ENCODE measurements at places on chromosomes 12 and 14.

GRCh38 chr12:112130441-112130998 is 5.2 kb downstream of the TRAFD1 start:
- peak; percentile 81 for DNase-seq

- no peak for DNase-seq
Measured at GRCh38 chr12:79595273-79595672, 95.5 kb downstream of the PAWR start.

GRCh38 chr12:121753844-121754264 is 39.6 kb downstream of the RHOF start:
- DNase-seq: no peak

- no peak for DNase-seq
Measured at GRCh38 chr14:31842899-31843298, 234.2 kb upstream of the ARHGAP5 start.

DNA sequence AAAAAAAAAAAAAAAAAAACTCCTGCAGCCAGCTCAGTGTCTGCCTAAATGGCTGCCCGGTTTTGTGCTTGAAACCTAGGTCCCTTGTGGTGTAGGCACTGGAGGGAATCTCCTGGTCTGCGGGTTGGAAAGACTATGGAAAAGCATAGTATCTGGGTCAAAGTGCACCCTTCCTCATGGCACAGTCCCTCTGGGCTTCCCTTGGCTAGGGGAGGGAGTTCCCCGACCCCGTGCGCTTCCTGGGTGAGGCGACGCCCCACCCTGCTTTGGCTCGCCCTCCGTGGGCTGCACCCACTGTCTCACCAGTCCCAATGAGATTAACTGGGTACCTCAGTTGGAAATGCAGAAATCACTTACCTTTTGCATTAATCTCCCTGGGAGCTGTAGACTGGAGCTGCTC is 14.3 kb downstream of the PTCSC3 start:
- DNase-seq: no peak

DNA sequence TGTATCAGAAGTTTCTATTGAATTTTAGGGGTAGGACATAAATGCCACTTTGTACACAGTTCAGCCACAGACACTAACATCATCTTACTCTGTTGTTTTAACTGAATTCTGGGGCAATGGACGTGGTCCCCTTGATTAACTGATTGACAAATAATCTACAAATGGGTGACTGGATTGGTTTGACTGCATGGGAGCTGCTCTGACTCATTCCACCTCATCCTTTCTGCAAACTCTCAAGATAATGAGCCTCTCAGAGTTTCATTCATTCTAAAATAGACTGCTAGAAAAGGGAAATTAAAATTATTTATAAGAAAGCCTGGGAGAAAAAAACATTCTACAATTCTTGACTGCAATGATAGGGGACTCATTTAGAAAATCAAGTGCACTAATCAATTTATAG is 570.4 kb upstream of the SEL1L start:
- no peak for DNase-seq

DNA sequence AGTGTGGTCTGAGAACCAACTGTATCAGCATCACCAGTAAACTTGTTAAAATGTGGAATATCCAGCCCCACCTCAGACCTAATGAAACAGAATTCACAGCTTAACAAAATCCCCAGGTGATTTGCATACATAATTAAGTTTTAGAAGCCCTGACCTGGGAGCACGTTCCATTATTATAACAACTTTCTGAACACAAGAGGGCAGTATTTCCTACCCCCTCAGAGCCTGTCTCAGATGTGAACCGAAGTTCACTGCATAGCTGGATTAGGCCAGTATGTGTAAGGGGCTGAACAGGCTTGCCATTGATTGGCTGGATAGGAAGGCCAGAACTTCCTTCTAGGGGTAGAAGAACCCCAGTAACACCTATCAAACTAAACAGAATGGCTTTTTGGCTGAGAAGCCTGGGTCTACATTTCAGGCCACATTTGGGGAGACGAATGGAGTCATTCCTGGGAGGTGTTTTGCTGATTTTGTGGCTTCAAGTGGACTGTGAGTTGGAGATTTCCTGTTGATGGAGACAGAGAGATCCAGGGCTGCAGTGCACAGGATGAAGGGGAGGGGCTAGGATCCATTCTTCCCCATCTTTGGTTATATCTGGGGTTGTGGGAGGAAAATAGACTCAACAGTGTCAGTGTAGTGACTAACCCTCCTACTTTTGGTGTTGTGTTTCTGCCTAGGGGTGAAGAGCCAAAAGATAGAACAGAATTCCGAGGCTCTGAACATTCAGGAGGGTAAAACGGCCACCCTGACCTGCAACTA is 94.7 kb upstream of the OR4E1 start:
- DNase-seq: peak; percentile 53

DNA sequence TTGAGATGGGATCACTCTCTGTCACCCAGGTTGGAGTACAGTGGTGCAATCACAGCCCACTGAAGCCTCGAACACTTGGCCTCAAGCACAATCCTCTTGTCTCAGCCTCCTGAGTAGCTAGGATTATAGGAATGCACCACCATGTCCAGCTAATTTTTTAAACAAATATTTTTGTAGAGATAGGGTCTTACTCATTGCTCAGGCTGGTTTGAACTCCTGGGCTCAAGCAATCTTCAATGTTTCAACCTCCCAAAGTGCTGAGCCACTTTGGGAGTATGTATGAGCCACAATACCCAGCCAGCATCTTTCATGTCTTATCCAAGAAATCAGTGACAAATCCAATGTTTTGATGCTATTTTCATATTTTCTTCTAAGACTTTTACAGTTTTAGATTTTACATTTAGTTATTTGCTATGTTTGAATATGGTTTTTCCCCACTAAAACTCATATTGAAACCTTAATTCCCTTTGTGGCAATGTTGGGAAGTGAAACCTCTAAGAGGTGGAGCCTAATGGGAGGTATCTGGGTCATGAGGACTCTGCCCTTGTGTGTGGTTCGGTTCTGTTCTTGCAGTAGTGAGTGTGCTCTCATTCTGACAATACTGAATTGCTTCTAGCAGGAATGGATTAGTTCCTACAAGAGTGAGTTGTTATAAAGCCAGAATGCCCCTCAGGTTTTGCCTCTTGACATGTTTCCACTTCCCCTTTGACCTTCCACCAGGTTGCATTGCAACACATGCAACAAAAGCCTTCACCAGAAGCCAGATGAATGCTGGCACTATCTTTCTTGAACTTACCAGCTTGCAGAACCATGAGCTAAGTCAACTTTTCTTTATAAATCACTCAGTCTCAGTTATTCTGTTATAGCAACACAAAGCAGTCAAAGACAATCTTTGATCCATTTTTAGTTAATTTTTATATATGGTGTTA is 80.8 kb upstream of the AMIGO2 start:
- DNase-seq: no peak

DNA sequence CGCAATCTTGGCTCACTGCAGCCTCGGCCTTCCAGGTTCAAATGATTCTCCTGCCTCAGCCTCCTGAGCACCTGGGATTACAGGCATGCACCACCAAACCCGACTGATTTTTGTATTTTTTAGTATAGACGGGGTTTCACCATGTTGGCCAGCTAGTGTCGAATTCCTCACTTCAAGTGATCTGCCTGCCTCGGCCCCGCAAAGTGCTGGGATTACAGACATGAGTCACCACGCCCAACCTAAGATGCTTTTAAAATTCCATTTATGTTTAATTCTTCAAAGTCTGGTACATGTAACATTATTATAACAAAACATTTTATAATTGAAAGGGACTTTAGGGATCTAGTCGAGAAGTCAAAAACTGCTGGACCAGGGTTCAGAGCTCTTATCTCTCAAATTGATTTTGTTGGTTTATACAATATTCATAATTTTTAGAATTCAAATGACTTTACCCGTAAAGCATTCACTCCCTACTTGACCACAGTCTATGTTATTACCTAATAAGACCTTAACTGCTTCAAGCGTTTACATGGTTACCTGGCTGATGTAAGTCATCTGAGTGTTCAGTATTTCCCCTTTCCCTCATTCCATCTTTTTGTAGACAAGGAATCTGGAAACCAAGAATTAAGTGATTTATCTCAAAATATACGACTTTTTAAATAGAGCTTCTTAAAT is 28.2 kb downstream of the RAP1B start:
- no peak for DNase-seq

GRCh38 chr12:79563021-79563740 is 127.6 kb downstream of the PAWR start:
- no peak for DNase-seq

- peak; percentile 10 for DNase-seq
Measured at GRCh38 chr12:98439981-98440581, 75.3 kb upstream of the TMPO start.

- DNase-seq: no peak
Measured at GRCh38 chr14:89251061-89251460, 166.0 kb downstream of the FOXN3 start.

- DNase-seq: no peak
Measured at GRCh38 chr12:88362439-88362838, 217.8 kb downstream of the KITLG start.

- DNase-seq: no peak
Measured at GRCh38 chr12:5556033-5556614, 124.2 kb downstream of the NTF3 start.

DNA sequence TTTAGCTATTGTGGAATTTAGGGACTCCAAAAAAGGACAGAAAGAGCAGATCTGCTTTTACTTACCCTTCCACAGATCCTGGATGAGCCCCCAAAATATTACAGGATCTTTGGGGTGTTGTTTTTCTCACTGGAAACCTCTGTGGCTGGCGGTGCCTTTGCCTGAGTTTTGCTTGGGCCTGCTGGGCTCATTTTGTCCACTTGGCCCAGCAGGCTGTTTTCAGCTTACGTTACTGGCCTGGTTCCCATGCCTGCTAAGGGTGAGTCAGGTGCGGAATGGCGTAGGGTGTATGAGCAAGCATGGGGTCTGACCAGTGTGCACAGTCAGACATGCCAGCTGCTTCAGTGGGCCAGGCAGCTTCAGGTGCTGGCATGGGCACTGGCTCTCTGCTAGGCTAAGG is 45.8 kb downstream of the HSD17B6 start:
- no peak for DNase-seq

DNA sequence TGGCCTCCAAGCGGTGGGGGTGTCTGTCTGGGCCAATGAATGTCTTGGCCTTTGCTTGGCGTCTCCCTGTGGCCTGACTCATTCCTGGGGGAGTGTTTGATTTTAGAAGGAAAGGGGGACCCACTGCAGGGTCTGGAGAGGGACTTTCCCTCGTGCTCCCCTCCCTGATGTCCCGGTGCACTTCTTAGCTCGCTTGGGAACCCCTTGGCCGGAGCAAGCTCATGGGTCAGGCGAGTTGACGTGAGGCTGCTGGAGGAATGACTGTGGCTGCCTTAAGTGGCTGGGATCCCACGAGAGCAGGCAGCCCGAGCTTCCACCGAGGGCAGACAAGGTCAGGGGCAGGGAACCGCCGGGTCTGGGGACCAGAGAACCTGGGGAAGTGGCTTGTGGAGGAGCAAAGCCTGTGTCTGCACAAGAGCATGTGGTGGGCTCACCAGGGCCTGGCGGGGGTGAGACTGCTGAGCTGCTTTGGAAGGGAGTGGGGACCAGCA is 218.4 kb upstream of the C14orf180 start:
- no peak for DNase-seq

- DNase-seq: no peak
Measured at GRCh38 chr12:86826051-86826450, 569.9 kb upstream of the MGAT4C start.

- no peak for DNase-seq
Measured at GRCh38 chr12:25404955-25405354, 148.1 kb downstream of the LMNTD1 start.

DNA sequence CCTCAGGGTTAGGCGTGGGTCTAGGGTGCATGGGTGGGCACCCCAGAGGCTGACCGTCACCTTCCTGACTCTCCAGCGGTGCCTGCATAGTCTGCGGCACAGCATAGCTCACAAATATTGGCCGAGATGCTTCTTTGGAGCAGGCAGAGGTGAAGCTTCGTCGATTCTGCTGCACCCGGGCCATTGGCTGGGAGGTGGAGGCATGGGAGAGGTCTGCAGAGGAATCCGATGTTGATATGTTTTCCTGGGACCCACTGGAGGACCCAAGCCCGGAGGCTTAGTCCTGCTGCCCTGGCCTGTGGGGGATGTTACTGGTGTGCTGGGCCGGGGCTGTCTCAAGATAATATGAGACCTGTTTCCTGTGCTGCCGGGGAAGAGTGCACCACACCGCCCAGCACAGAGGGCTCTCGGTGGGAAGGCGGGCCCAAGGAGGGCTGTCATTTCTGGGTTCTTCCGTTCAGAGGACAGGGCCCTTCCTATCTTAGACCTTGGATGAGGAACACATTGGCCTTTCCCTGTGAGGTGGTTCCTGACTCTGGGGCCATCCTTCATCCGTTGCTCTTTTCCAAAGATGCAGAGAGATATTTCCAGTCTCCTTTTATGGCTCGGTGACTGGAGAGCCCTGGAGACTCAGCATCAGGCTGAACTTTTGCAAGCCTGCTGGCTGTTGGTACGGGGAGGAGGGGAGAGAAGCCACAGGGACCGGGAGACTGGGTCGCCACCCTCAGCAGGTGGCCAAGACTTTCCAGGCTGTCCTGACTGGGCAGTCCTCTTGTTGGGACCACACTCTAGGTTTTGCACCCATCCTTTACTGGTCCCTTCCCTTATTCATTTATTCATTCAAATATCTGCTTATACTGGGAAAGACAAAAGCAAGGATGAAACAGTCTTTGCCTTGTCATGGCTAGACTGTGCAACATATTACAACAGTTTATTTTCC is 143.5 kb downstream of the TSPAN9 start:
- DNase-seq: no peak

DNA sequence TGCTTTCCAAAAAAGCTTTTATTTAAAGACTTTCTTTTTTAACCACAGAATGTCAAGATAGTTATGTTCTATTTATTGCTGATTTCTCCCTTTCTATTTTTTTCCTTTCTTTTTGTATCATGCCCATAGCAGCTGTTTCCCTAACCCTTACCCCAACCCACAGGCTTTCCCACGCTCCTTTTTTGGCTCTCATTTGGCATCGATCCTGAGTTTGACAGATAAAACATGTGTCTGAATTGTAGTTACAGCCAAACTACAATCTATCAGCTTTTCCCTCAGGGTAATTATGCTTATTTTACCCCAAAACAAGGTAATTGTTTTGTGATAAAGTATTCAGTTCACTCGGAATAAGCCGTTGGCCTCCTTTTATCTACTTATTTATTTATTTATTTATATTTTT is 46.7 kb downstream of the PDE3A start:
- DNase-seq: no peak

GRCh38 chr14:31388687-31389413 is 31.5 kb downstream of the HEATR5A start:
- no peak for DNase-seq

DNA sequence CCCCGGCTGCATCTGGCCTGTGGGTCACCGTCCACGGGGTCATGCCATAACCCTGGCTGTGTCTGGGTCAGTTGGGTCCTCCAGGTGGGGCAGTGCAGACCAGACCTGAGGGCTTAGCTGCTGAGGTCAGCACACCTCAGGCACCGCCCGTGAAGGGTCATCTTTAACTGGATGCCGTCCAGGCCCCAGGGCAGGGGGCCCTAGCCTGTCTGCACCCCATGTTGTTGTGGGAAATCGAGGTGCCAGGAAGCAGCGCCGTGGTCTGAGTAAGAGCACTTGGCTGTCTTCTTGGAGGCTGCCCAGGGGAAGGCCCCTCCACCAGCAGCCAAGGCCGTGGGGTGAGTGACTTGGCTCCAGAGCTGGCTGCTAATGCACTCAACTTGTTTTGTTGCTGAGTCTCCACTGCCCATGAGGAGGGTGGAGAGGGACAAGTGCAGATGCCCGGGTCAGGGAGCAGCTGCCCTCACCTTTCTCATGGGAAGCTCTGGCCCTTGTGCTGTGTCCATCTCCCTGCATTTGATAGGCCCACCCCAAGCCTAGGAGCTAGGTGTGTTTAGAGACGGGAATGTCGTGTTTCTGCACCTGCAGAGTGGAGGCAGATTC is 317.2 kb downstream of the TMEM121 start:
- DNase-seq: no peak

All from CD4-positive, alpha-beta T cell treated with Interleukin-2 at 100 ng/mL for 4 hours (primary cell).